Adrenal gland (tissue), 19 donors: ENCODE measurements at places on chromosomes 13 and 19. TPM values are rescaled to one million over a fixed set of nuclear protein-coding genes. Genes with fewer than 3 reads are reported as not detected.
A peak's percentile ranks its signal among the peaks of the same experiment; 100 is the strongest.

Gene ZNF813
- total RNA-seq: 6.4 TPM

Gene FPR1
- total RNA-seq: 31.1 TPM

Gene SLC10A2
- not detected for total RNA-seq

Gene USE1
- total RNA-seq: 55.6 TPM

Gene B3GNT3
- total RNA-seq: not detected

Gene ZNF829
- 4.7 TPM for total RNA-seq

Gene ZNF155
- 4.8 TPM for total RNA-seq

Gene ACER1
- total RNA-seq: not detected

Gene RCBTB1
- 28.1 TPM for total RNA-seq

Gene NANOS3
- not detected for total RNA-seq

GRCh38 chr19:30160426-30160825 is 211.8 kb upstream of the ZNF536 start:
- DNase-seq: peak; percentile 14

- peak; percentile 95 for DNase-seq
Observed at GRCh38 chr13:27533155-27533643, 82.8 kb upstream of the MTIF3 start.

- no peak for DNase-seq
Observed at GRCh38 chr13:27854606-27855005, 62.3 kb downstream of the GSX1 start.

GRCh38 chr19:51550848-51551672 is 19.6 kb upstream of the SIGLEC6 start:
- DNase-seq: no peak

DNA sequence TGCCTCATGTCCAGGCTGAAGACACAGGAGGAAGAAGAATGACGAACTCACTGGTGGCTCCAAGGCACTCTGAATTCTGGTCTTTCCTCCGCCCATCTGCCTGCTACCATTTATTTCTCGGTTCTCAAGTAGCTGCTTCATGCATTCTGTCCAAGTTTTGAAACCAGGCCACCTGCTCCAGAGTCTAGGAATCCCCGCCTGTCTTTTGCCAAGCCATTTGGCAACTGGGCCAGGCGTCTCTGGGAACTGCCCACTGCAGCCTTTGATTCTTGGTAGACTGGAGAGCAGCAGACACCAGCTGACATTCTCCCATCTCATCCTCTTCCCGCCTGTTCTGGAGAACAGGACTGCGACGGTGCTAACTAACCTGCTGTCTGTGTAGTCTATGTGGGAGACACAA is 10.8 kb downstream of the SLC35E1 start:
- DNase-seq: no peak

DNA sequence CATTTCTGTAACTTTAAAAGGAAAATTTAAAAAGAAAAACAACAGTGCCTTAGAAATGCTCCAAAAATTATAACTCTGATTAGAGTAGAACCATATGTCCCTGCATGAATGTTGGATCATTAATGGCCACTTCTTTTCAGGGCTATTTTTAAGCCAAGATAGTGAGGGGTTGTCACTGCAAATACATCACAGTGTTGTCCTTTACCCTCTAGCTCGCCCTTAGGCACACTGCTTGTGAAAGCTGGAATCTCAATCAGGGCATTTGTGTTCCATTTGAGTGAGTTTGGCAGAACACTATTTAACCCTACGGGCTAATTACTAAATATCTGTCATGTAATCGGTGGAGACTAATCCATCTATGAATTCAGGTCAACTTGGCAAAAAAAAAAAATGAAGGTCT is 212.2 kb downstream of the NHLRC3 start:
- no peak for DNase-seq

GRCh38 chr13:100602493-100603111 is 14.0 kb upstream of the GGACT start:
- no peak for DNase-seq

- no peak for DNase-seq
Observed at GRCh38 chr13:113536461-113537110, 46.1 kb upstream of the DCUN1D2 start.

GRCh38 chr19:41175801-41176777 is 16.9 kb upstream of the CYP2S1 start:
- peak; percentile 85 for DNase-seq

GRCh38 chr13:97221466-97221865 is 667 bp upstream of the MBNL2 start:
- DNase-seq: no peak

DNA sequence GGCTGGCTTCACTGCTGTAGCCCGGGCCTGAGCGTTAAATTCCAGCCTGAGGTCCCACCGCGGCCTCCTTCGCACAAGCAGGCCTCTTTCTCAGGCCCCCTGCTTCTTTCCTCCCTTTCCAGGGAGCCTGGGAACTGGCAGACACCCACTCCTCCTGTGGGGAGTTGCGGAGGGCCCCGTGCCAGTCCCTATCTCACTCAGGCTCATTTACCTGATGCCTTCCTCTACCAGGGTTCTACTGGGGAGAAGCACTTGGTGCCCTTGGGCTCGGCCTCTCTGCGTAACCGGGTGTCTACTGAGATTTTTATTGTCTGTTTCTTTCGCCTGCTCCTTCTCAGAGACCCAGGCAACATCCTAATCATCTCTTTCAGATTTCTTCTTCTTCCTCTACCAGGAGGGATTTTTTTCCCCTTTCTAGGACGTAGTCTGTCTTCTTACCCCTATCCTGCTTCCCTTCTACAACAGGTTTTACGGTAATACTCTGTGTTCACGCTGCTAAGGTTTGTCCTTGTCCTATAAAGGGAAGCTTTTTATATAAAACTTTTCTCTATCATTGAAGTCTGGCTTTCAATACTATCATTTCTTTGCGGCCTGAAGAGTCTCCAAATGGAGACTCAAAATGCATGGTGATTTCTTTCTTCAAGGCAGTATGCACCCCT is 135.4 kb upstream of the GPR12 start:
- DNase-seq: no peak

DNA sequence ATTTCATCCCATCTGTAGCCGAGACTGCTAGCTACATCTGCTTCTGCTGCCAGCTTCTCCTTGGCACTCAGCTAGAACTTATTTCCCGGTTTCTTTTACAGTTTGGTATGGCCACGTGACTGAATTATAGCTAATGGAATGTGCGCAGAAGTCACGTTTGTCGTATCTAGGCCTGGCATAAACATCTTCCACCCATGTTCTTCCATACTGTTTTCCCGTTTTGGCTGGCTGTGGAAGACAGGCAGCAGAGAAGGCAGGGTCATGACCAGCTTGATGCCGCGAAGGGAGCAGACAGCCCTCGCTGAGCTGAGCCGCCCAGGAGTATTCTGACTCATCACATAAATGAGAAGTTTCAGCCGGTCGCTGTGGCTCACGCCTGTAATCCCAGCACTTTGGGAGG is 186.7 kb downstream of the RFC3 start:
- no peak for DNase-seq

DNA sequence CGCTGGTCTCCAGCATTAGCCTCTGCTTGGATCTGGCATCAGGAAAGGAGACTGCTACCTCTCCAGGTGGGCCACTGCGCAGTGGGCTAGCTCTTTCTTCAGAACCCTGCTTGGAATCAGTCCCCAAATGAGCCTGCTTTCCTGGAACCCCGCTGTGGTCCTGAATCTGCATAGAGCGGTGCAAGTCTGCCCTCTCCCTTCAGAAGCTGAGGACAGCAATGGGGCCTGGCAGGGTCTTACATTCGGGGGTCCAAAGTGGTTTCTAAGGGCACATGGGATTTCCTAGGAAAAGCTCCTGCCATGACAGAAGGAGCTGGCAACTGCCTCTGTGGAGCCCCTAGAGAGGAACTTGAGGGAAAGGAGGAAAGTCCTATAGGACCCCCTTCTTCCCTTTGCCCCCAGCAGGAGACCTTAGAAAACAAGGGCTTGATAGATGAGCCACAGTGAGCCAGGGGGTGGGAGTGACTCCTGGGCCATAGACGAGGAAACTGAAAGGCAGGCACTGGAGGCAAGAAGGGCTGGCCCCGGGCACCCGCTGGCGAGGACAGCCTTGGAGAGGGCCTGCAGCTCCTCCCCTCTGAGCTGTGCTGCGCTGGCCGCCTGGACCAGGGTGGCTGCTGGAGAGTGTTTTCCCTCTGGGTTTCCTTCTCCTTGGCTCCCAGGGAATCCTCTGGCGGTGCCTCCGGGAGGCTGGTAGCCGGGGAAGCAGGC is 1.4 kb upstream of the VSTM2B start:
- no peak for DNase-seq

DNA sequence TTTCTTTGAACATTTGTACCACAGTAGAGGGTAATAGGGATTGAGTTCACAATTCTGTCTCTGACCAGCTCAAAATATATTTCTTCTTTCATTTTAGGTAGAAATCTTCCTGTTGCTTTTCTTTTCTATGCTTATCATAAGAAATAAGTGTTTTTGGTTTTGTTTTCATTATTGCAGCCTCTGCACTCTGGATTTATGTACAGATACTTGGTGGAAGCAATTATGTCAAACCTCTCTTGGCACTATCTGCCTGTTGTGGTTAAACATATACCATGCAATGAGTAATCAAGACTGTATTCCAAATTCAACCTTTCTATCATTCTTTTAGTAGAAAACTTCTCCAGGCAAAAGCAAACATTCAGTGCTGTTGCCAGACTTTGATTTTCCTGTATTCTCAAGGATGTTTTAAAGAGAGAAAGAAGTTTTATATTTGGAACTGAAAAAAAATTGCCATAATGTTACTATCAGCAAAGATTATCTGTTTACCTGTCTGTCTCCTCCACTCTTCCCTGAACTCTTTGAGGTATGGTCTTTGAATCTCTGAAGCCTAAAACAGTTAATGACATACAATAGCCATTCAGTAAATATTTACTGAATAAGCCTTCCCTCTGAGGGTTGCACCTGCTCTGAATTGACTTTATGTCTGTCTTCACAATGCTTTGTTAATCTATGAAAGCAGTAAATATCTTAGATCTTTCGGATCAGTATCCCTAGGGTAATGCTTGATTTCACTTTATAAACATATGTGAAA is 612.5 kb upstream of the PRR20A start:
- DNase-seq: no peak

DNA sequence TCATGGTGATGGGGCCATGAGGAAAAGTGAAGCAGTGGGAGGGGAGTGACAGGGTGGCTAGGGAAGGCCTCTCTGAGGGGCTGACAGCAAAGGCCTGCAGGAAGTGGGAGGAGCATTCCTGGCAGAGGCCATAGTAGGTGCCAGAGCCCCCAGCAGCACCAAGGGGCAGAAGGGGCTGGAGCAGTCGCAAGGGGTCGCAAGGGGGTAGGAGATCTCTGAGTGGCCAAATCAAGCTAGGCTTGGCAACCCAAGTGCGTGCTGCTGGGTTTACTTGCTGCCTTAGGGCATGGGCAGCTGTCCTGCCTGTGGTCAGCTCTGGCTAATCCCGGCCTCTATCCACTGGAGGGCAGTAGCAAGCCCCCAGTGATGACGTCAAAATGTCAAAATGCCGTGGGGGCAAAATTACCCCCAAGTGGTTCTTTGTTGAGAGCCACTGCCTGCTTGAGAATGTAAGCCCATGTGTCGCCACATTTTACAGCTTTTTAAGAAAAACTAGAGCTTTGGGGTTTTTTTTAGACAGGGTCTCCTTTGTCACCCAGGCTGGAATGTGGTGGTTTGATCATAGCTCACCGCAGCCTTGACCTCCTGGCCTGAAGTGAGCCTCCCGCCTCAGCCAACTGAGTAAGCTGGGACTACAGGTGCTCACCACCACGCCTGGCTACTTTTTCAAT is 11.8 kb downstream of the CCDC97 start:
- DNase-seq: peak; percentile 66

DNA sequence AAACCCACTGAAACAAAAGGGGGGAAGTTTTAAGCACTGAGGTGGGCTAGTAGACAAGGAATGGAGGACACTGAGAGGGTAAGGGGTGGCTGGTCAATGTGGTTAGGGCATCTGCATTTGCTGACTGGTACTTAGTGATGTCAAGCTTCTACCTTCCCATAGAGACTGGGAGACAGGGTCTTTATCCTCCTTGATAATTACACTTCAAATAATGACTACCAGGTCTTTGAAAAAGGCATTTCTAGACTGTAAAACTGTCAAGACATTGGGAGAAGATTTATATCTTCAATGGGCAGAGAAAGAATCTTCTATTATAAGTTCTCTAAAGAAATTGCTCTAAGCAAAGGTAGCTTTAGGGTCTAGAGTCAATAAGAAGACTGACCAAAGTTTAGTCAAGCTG is 1490.8 kb upstream of the PCDH20 start:
- no peak for DNase-seq

GRCh38 chr13:100244431-100244830 is 155.5 kb downstream of the PCCA start:
- no peak for DNase-seq

GRCh38 chr13:36903925-36904595 is 16.0 kb downstream of the SMAD9 start:
- DNase-seq: no peak

GRCh38 chr13:106532111-106532929 is 3.1 kb downstream of the EFNB2 start:
- DNase-seq: no peak

- no peak for DNase-seq
Observed at GRCh38 chr19:55289117-55289796, 5.5 kb downstream of the BRSK1 start.
